Effector memory CD8-positive, alpha-beta T cell (primary cell): ENCODE measurements at places on chromosomes 7 and 10.

GRCh38 chr7:30817371-30817767, 46.2 kb downstream of the MINDY4 start:
- DNase-seq, result no peak

- no peak for DNase-seq
These were observed 848.9 kb downstream of the REEP3 start for GRCh38 chr10:64369885-64370773.

DNA sequence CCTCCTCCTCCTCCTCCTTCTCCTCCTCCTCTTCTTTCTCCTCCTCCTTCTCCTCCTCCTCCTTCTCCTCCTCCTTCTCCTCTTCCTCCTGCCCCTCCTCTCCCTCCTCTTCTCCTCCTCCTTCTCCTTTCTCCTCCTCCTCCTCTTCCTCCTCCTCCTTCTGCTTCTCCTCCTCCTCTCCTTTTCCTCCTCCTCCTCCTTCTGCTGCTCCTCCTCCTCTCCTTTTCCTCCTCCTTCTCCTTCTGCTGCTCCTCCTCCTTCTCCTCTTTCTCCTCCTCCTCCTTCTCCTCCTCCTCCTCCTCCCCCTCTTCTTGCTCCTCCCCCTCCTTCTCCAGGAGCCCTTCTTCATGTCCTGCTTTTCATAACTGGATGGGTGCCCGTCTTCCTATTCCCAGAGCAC, 12.2 kb downstream of the PLXNA4 start:
- no peak for DNase-seq

- no peak for DNase-seq
These were observed 4.4 kb upstream of the FKBP9 start for GRCh38 chr7:32952876-32953275.
